ENCODE measurements at places on chromosomes 3 and 15.

DNA sequence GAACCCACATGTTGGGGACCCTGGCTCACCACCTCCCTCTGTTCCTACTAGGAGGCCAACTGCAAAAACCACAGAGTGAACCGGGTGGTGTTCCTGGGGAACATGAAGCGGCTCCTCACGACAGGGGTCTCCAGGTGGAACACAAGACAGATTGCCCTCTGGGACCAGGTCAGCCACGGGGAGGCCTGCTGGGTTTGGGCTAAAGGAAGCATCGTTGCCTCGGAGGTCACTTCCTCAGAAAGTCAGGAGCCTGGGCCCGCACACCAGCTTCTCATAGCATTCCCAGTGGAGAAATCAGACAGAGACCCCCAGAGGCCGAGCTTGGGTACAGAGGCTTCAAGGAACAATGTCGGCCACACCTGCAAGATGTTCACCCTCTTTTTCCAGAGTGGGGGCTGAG is 106.8 kb downstream of the ANP32A start:
- no peak for DNase-seq

- DNase-seq, result no peak
Measured at GRCh38 chr3:176741664-176742047, 455.6 kb downstream of the TBL1XR1 start.

- no peak for DNase-seq
Measured at GRCh38 chr3:161413855-161414210, 42.5 kb upstream of the SPTSSB start.

DNA sequence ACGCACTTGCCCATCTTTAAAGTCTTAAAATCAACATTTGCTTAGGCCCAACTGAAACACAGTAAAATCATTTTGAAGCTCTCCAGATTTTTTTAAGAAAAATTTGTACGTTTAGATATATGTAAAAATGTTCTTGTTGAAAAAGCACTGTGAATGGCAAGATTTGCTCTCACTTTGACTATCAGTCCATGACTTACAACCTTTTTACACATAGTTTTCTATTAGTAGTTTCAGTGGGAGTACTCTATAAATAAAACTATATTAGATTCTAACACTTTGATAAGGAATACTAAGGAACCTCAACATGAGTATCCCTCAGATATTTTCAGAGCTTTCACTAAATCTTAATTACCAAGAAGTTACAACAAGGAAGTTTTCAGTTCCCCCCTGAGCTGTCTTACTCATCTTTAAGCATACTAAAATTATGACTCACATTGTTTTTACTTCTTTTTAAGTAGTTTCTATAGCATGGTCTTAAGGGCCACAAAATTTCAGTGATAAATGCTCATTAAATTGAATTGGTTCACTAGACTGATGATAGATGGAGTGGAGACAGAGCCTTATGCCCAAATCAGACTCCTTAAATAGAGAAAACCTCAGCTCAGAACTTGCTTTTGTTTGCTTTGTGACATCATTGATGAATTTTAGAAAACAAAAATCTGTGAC is 31.6 kb upstream of the RAP2B start:
- DNase-seq, result no peak

DNA sequence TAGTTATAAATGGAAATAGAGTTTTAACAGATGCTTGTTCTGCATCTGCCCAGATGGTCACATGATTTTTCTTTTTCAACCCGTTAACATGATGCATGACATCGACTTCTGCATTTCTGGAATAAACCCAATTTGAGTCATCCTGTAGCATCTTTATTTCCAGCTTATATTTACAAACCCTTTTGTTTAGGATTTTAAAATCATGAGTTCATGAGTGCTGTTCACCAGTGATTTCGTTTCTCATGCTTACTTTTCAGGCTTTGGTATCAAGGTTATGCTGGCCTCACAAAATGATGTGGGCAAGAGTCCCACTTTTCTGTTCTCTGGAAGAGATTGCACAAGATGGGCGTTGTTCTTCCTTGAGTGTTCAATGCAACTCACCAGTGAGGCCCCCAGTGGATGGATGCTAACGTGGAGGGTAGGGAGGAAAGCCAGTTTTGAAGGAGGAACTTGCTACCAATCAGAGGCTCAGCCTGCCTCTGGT is 5.2 kb downstream of the HRH1 start:
- no peak for DNase-seq

All from coronary artery (tissue), 2 donors.